ENCODE measurements at places on chromosomes 6 and 20. TPM values are rescaled to one million over a fixed set of nuclear protein-coding genes. Genes with fewer than 3 reads are reported as not detected.

The RIPPLY2 gene
- total RNA-seq = not detected

The PHACTR1 gene
- total RNA-seq = 71.8 TPM

The SIRPD gene
- not detected for total RNA-seq

The RARS2 gene
- total RNA-seq = 22.2 TPM

The OPRL1 gene
- total RNA-seq = 1.9 TPM

The TENT5A gene
- total RNA-seq = 33.7 TPM

The CPNE5 gene
- 10.5 TPM for total RNA-seq

The POPDC3 gene
- total RNA-seq = 51.5 TPM

The FAM184A gene
- 0.16 TPM for total RNA-seq
